Activated CD8-positive, alpha-beta T cell treated with anti-CD3 and anti-CD28 coated beads for 36 hours (primary cell): ENCODE measurements at places on chromosomes 7 and 10. TPM values are rescaled to one million over a fixed set of nuclear protein-coding genes. Genes with fewer than 3 reads are reported as not detected.

- H3K36me3 ChIP-seq: no peaks in the 10 kb centered on the region
- peaks cover 3% of the 10 kb centered on the region for H3K27me3 ChIP-seq
- H3K4me3 ChIP-seq: no peak overlapping the region
These were observed 20.9 kb upstream of the LYZL1 start for GRCh38 chr10:29268011-29268410.

GRCh38 chr10:33483124-33483815 lies 148.8 kb upstream of the NRP1 start:
- DNase-seq: no peak
- H3K27me3 ChIP-seq: peaks cover 3% of the 10 kb centered on the region
- H3K4me3 ChIP-seq: no peak overlapping the region

GRCh38 chr7:143012409-143012808 lies 14.5 kb downstream of the OR9A2 start:
- peaks cover 12% of the 10 kb centered on the region for H3K27me3 ChIP-seq
- no peak overlapping the region for H3K27ac ChIP-seq
- H3K4me1 ChIP-seq: peaks cover 4% of the 10 kb centered on the region
- no peak for DNase-seq
- H3K4me3 ChIP-seq: no peak overlapping the region
- H3K36me3 ChIP-seq: no peaks in the 10 kb centered on the region

DNA sequence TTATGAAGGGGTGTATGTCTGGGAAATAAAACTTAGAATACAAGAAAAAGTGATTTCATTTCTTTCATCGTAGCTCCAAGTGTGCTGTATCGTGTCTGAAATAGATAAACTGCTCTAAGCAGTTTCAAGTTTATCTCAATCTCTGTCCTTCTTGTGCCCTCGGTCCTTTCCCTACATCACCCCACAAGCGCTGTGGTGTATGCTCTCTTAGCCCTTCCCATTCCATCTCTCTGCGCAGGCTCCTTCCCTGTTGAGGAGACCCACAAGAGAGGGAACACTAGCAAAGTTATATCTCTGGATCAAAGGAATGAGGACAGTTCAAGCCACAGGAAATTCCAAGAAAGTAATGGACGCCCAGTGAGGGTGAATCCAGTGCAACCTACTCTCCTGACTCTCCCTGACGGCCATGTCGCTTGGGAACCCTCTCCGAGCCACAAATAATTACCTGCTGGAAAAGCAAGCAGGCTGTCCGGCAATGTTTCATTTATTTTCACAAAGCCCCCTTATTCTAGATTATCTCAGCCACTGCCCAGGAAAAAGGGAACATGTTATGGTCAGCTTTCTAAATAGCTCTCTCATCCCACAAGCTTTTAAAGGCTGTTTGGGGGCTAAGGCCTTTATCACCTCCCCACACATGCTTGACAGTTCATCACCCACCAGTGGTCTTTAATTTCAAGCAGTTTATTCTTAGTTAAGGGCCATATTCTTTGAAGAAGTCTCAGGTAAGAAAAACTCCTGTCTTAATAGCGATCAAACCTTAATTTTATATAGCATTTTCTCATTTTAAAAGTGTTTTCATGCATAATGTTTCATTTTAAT lies 34.8 kb downstream of the LRRC4 start:
- peaks cover 30% of the 10 kb centered on the region for H3K36me3 ChIP-seq
- no peak overlapping the region for H3K4me3 ChIP-seq
- H3K27ac ChIP-seq: no peak overlapping the region
- DNase-seq: no peak

DNA sequence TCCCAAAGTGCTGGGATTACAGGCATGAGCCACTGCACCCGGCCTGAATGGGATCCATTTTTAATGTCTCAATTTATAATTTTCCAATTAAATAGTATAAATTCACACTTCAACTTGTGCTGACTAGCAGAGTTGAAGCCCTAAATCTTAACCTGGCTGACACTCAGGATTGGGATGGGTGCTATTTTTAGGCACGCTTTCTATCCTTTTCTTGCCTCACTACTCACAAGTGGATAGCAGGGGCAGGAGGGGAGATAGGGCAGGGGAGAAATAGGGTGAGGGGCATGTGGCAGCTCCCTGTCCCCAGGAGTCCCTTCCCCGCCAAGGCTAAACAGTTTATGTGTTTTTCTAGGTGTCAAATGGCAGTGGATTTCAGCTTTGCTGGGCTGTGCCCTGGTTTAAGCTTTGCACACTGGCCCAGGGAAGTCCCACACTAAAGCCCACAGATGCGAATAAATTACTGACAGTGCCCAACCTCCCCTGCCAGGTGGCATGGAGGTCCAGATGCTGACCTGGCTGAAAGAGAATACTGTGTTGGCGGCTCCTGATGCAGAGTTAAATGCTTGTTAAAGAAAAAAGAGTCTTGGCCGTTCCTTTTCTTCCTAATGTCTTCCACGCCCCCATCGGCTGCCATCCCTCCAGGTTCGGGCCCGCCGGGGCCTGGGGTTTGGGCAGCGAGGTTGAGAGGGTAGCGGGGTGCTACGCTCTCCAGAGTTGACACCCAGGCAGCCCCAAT lies 36.2 kb upstream of the EFCAB10 start:
- no peak overlapping the region for H3K27ac ChIP-seq
- H3K36me3 ChIP-seq: peaks cover 7% of the 10 kb centered on the region
- no peak for DNase-seq

Gene ZNF212
- 13.4 TPM for total RNA-seq

DNA sequence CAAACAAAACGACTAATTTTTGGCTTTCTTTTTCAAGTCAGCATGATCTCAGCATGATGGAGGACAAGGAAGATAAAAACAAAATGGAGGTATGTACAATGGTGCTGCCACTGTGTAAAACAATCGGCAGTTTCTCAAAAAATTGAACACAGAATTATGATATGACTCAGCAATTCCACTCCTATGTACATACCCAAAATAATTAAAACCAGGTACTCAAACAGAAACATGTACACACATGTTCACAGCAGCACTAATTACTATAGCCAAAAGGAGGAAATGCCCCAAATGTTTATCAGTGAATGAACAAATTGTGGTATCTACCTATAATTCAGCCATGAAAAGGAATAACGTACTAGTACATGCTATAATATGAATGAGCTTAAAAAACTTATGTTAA lies 29.9 kb downstream of the SNX13 start:
- H3K27ac ChIP-seq: no peak overlapping the region

- H3K27me3 ChIP-seq: no peaks in the 10 kb centered on the region
- peaks cover 17% of the 10 kb centered on the region for H3K4me1 ChIP-seq
- H3K4me3 ChIP-seq: no peak overlapping the region
- DNase-seq: no peak
- no peak overlapping the region for H3K27ac ChIP-seq
These were observed 2.2 kb upstream of the ATP6V1F start for GRCh38 chr7:128860158-128861073.

DNA sequence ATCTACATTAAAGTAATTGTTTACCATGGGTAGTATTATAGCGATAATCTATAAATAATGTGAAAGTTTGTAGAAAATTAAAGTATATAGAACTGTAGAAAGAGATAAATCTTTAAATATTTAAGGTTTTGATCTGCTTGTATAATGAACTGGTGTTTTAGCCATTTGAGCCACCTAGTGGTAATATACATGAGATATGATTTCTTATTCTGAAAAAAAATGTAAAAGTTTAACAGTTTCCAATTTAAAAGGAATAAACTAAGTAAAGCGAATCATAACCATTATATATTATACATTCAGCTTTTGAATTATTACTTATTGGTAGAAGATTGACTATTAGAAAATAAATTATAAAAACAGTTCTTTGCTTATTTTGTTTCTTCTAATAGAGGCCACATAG lies 91.2 kb downstream of the OTUD1 start:
- H3K27me3 ChIP-seq: no peaks in the 10 kb centered on the region
- DNase-seq: no peak
- H3K4me1 ChIP-seq: peaks cover 32% of the 10 kb centered on the region
- no peak overlapping the region for H3K4me3 ChIP-seq
- no peak overlapping the region for H3K27ac ChIP-seq

GRCh38 chr7:49174396-49174795 lies 250.0 kb downstream of the CDC14C start:
- no peaks in the 10 kb centered on the region for H3K27me3 ChIP-seq
- H3K36me3 ChIP-seq: no peaks in the 10 kb centered on the region
- DNase-seq: no peak
- no peak overlapping the region for H3K4me3 ChIP-seq
- no peak overlapping the region for H3K27ac ChIP-seq
- H3K4me1 ChIP-seq: no peaks in the 10 kb centered on the region

DNA sequence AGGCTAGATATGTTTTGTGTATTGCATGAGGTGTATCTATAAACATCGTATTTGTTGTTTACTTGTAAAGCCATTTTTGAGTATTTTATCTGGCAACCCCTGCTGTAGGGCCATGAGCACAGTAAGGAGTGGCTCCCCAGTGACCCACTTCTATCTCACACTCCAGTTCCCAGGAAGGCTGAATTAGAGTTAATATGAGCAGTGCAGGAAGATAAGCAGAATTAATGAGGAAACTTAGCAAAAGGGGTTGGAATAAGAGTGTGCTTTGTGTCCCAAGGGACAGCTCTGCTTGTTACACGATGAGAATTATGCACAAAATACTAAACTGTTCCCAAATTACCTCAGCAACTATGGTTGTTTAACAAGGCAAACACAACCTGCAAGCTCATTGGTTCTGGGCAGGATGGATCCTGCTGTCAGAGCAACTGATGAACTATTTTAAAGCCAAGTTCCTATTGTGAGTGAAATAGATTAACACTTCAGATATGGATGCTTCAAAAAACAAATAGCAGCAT lies 1005.8 kb downstream of the NRG3 start:
- H3K27me3 ChIP-seq: no peaks in the 10 kb centered on the region
- no peak overlapping the region for H3K27ac ChIP-seq
- H3K36me3 ChIP-seq: no peaks in the 10 kb centered on the region
- no peak overlapping the region for H3K4me3 ChIP-seq
- no peaks in the 10 kb centered on the region for H3K4me1 ChIP-seq

- H3K4me1 ChIP-seq: no peaks in the 10 kb centered on the region
- no peak for DNase-seq
- no peaks in the 10 kb centered on the region for H3K36me3 ChIP-seq
- no peak overlapping the region for H3K27ac ChIP-seq
- H3K4me3 ChIP-seq: no peak overlapping the region
These were observed 134.3 kb downstream of the C10orf90 start for GRCh38 chr10:126536148-126536547.

Gene ANKRD61
- total RNA-seq: 0.27 TPM

Gene CALML3
- total RNA-seq: not detected

Gene TUBAL3
- total RNA-seq: not detected

Gene ABCB8
- total RNA-seq: 41.4 TPM

Gene ANLN
- total RNA-seq: 45.0 TPM

- H3K36me3 ChIP-seq: no peaks in the 10 kb centered on the region
- no peaks in the 10 kb centered on the region for H3K27me3 ChIP-seq
These were observed 84.5 kb upstream of the CSTF2T start for GRCh38 chr10:51783941-51784340.

Gene MYL7
- not detected for total RNA-seq

DNA sequence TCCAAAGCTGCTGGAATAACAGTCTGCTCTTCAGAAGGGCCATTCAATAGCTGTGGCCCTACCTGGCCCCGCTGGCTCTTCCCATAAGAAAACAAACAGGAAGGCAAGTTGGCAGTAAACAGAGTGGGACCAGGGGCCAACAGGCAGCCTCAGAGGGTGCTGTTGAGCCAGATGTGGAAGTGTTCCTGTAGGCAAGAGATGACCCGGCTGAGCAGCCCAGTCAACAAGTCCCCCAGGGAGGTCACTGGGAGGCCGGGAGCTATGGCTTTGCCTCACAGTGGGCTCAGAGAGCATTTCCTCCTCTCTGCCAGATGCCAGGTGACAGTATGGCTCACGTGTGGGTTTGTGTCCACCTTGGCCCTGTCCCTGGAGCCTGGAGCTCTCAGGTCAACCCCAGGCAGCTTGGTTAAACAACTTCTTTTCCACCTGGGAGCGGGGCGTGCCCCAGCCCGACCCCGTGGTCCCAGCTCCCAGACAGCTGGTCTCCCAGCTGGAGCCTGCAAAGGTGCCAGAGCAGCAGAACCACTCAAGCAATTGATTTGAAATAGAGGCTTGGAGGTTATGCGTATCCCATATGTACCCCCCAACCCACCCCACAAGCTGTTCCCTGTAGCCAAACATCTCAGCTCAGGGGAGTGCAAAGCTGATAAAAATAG lies 33.8 kb upstream of the LOXL4 start:
- no peaks in the 10 kb centered on the region for H3K36me3 ChIP-seq
- peaks cover 18% of the 10 kb centered on the region for H3K27me3 ChIP-seq
- H3K4me3 ChIP-seq: no peak overlapping the region
- H3K4me1 ChIP-seq: no peaks in the 10 kb centered on the region

DNA sequence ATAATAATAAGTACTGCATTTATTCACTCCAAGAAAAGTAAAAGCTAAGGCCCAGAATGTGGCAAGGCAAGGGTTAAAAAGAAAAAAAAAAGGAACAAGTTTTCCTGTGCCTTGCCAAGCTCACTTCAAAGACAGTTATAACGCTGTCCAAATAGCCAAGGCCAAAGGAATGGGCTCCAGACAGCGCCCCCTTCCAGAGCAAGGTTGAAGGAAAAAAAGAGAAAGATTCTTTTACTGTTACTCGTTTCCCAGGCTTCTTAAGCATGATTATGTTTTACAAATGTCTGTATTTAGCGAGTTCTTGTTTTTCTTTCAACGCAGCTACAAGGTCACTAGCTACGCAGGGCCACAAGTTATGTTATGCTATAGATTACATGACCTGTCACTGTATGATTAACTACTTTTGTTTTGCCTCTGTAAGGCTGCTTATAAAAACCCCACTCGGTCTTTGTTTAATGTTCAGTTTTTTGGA lies 9.1 kb upstream of the EIF4H start:
- no peak overlapping the region for H3K27ac ChIP-seq
- no peaks in the 10 kb centered on the region for H3K27me3 ChIP-seq
- H3K36me3 ChIP-seq: no peaks in the 10 kb centered on the region
- no peak overlapping the region for H3K4me3 ChIP-seq
- H3K4me1 ChIP-seq: no peaks in the 10 kb centered on the region

Gene CDNF
- 1.5 TPM for total RNA-seq

DNA sequence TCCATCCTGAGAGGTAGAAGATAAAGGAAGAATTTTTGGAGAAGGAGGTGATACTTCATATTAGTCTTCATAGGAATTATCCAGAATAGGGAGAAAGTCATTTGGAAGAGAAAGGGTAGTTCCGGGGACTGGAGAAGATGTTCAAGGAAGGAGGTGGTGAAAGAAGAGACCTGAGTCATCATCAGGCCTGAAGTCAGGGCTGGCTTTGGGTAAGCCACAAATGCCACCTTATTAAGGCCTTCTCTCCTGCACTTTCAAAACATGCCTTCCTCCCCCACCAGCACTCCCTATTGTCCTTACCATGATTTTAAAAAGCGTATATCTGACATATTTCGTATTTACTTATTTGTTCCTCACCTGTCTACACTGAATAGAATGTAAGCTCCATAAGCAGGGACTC lies 112.2 kb upstream of the LRGUK start:
- H3K4me1 ChIP-seq: no peaks in the 10 kb centered on the region
- DNase-seq: no peak
- no peak overlapping the region for H3K4me3 ChIP-seq
- peaks cover 9% of the 10 kb centered on the region for H3K36me3 ChIP-seq

- no peak overlapping the region for H3K27ac ChIP-seq
- H3K4me1 ChIP-seq: peaks cover 32% of the 10 kb centered on the region
- H3K4me3 ChIP-seq: peak overlapping the region; percentile 76
- H3K36me3 ChIP-seq: no peaks in the 10 kb centered on the region
- peak; percentile 43 for DNase-seq
- peaks cover 66% of the 10 kb centered on the region for H3K27me3 ChIP-seq
These were observed 936 bp downstream of the IGF2BP3 start for GRCh38 chr7:23469150-23469960.

Gene ANXA8L1
- total RNA-seq: not detected

GRCh38 chr10:32964270-32964669 lies 6.2 kb upstream of the ITGB1 start:
- H3K36me3 ChIP-seq: no peaks in the 10 kb centered on the region
- H3K4me1 ChIP-seq: peaks cover 16% of the 10 kb centered on the region
- no peak for DNase-seq
- H3K27me3 ChIP-seq: no peaks in the 10 kb centered on the region
- H3K27ac ChIP-seq: no peak overlapping the region
